ENCODE measurements at places on chromosomes 11 and 22. TPM values are rescaled to one million over a fixed set of nuclear protein-coding genes. Genes with fewer than 3 reads are reported as not detected.

GRCh38 chr11:16357775-16358174 is 1.4 kb upstream of the SOX6 start:
- DNase-seq = no peak

- DNase-seq = no peak
These were observed 11.7 kb upstream of the GLYATL1 start for GRCh38 chr11:58927393-58928106.

GRCh38 chr11:110471371-110471770 is 41.6 kb downstream of the FDX1 start:
- DNase-seq = no peak

GRCh38 chr22:19818324-19819207 is 36.1 kb downstream of the GNB1L start:
- no peak for DNase-seq

DNA sequence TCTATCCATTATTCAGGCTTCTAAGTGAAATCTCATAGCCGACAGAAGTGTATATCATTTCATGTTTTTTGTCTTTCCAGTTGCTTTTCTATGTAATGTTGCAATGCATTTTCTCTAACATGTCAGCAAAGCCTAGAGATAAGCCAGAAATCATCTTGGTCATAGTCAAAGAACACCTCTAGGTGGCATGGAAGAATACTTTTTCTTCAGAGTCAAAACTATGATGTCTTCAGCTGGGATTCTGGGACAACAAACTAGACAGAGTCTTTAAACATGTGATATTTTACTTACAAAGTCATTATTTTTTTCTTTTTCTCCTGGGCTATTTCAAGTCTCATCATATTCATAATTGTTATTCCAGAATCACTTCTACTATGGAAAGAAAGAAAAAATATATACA is 4.4 kb downstream of the GAS2 start:
- DNase-seq = no peak

DNA sequence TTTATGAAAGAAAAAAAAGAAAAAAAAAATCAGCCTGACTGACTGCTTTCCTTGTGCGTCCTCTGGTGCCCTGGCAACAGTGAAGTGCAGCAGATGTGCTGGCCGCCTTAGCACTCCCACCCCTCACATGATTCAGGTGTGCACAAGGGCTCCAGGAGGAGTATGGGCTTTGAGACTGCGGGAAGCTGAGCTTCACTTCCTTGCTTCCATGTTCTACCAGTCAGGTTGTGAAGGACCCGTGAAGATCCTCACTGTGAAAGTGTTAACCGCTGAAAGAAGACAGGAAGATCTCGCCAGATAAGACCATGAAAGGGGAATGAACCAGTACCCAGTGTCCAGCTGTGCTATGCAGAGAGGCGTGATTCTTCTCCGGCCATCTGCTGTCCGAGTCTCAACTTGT is 48.2 kb downstream of the HIRA start:
- peak; percentile 17 for DNase-seq

GRCh38 chr11:120316880-120317688 is 8.0 kb upstream of the TLCD5 start:
- peak; percentile 78 for DNase-seq

DNA sequence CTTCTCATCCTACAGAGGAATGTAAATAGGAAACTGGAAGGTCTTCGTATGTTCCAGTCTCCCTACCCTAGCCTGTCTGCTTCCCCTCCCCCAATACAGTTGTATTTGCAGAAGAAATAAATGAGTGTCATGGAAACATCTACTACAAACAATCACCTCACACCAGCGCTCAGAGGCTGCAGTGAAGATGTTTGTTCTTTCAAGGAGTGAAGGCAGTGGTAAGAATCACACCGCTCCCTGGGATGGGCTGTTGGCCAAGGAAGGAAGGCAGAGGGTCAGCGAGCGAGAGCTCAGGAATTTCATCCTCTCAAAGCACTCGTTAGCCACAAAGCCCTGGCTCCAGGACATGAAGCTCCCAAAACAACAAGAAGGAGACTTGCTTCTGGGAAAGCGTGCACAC is 1.1 kb upstream of the IGSF9B start:
- DNase-seq = no peak

- DNase-seq = no peak
These were observed 4.7 kb downstream of the PRCP start for GRCh38 chr11:82895437-82896091.

- no peak for DNase-seq
These were observed 50.2 kb downstream of the APOL1 start for GRCh38 chr22:36303115-36303467.

DNA sequence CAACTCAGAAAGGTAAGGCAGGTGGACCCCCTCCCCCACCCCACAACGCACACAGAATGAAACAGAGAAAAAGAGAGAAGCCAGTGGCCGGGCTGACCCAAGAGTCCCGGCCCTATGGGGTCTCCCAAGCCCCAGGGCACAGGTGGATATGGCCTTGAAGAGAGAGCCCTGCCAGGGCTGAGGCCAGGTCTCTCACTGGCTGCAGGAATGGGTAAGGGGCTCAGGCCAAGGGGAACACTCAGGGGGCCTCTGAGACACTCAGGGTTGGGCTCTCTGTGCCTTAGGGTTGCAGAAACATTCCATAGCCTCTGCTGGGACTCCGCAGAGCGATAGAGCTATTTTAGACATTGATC is 98.0 kb downstream of the PDE2A start:
- no peak for DNase-seq

DNA sequence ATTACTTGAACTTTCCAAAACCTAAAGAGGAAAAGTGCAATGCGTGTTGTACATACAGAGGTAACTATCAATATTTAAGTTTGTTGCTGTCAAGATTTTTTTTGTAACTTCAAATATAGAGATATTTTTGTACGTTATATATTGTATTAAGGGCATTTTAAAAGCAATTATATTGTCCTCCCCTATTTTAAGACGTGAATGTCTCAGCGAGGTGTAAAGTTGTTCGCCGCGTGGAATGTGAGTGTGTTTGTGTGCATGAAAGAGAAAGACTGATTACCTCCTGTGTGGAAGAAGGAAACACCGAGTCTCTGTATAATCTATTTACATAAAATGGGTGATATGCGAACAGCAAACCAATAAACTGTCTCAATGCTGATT is 2.1 kb downstream of the ADM start:
- DNase-seq = no peak

- DNase-seq = no peak
These were observed at the start of gene TRIM22 for GRCh38 chr11:5689551-5689983. Gene TRIM22 (plus strand): TSS chr11:5689790. CDS start chr11:5696233, 6,443 bp downstream.

DNA sequence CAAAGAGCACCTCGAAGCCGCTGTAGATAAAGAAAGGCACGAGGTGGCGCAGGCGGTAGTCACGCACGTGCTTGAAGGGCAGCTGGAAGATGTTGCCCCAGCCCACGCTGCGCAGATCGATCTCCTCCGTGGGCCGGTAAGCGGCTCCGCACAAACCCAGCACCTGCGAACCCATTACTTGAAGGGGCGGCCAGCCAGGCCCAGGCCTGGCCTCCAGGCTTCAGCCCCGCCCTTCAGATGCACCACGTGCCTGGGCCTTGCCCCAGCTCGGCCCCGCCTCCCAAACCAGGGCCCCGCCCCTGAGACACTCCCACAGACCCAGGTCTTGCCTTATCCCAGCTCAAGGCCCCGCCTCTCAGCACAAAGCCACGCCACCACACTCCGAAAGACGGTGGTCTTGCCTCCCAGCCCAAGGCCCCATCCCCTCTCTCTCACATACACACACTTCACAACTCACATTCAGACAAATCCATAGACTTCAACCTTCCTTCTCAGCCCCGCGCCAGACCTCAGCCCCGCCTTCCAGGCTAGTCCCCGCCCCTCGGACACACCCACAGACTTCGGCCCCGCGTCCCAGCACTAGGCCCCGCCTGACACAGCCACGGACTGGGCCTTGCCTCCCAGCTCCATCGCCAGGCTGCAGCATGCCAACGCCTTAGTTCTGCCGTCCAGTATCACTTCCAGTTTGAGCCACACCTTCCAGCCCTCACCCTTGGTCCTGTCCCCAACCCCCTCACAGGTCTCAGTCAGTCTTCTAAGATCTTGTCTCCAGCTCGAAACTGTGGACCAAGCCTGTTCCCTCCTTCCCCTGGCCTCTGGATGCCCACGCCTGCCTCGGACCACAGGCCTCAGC is 7.0 kb downstream of the UNC93B1 start:
- no peak for DNase-seq

DNA sequence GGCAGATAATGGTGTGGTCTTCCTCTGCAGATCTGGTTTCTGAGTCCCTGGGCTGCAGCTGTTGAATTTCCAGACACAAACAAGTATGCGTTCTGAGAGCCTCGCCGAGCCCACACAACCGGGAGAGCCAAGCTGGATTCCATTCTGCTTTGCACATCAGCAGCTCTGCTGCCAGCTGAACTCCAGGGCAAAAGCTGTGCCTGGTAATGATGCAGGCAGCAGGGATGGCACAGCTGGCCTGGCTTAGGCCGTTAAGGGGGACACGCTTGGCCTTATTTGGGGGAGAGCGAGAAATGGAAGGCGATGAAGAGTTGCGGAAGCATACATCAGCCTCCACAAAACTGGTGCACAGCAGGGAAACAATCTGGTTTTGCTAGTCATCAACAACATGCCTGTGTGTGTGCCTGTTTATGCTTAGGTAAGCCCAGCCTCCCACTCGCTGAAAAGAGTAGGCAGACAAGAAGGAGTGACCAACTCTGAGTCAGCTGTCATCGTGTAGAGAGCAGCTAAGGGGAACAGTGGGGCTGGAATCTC is 25.1 kb downstream of the ADAMTS8 start:
- peak; percentile 91 for DNase-seq

- DNase-seq = no peak
These were observed 30.0 kb upstream of the TCF20 start for GRCh38 chr22:42300259-42301076.

- no peak for DNase-seq
These were observed 480.4 kb downstream of the SOX6 start for GRCh38 chr11:15875943-15876342.

Gene DCDC1
- total RNA-seq = 1.1 TPM

Gene KRTAP5-9
- not detected for total RNA-seq

Gene SMC1B
- not detected for total RNA-seq

Gene BRD1
- total RNA-seq = 31.1 TPM

Gene CARD16
- 5.1 TPM for total RNA-seq
